Stimulated activated CD4-positive, alpha-beta T cell treated with anti-CD3 and anti-CD28 coated beads, TNF-alpha, amount 100 ng/mL, for 1 hour (primary cell): ENCODE measurements at places on chromosomes 3 and 15.

GRCh38 chr3:10867384-10867783, 51.4 kb downstream of the SLC6A11 start:
- no peak for DNase-seq

DNA sequence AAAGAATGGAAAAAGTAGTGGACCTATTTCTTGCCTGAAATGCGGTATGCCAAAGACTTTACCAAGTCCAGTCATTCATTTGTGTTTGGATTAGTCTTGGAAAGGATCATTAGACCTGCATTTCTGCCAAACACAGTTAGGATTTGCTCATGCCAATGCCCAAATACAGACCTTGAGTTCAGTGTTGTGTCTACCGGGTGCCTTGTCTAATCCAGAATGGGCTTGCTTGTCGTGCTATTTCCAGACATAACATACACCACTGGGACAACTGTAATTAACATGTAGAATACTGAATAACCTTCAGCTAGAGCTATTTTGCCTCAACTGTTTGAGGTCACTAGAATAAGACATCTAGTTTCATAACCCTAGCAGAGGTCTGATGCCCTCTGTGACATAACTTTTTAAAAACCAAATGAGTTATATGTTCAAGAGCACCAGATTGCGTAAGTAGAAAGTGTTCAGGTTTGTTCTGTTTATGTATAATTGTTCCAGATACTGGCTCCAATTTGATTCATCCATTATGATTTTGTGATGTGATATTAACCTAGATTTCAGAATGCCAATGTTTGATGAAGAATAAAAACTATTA, 145.3 kb upstream of the DPH6 start:
- DNase-seq, result no peak

GRCh38 chr3:66582721-66583423, 82.0 kb upstream of the LRIG1 start:
- DNase-seq, result peak; percentile 5

GRCh38 chr15:30043211-30043655, 39.5 kb upstream of the GOLGA8J start:
- DNase-seq, result no peak

DNA sequence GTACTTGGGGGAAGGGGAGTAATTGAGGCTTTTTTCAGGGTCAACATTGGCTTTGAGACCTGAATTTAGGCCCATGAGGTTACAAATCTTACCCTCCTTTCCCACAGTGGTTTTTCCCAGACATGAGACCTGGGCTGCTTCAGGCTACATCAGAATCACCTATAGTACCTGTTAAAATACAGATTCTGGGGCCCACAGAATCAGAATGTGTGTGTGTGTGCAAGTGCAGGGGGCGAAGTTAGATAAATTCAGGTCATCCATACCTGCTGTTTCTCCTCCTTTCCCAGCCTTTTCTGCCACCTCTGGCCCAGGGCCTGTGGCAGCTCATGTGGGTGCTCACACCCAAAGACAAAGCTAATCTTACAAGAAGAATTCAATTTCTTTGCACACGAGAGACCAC, 110.5 kb downstream of the RAB11A start:
- no peak for DNase-seq

DNA sequence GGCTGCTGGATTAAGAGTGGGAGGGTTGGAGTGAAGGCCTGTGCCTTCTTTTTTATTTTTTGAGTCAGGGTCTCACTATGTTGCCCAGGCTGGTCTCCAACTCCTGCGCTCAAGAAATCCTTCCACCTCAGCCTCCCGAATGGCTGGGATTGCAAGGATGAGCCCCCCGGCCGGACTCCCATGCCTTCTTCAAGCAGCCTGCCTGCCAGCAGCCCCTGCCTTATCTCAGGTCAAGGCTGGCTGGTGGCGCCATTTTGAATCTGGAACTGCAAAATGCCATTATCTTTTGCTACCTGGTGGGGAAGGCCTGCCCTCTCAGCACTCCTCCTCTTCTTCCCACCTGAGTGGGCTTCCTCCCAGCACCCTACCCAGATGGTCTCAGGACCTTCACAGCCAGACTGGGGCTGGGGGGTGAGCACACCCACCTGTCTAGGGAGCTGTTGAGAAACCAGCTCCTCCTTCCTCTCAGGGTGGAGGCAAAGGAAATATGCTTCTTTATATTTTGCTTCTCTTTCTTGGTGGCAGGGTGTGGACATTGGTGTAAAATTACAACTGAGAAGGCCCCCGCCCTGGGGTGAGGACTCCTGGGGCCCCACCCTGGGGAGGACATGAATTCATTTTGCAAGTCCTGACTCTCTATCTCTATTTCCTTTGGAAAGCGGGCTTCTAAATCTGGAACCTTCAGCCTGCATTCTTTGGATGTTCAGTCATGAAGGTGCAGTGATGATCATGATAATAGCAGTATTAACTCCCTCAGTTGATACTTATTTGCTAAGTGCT, 7.7 kb upstream of the FLNB start:
- DNase-seq, result no peak

GRCh38 chr3:118055381-118055780, 979.3 kb downstream of the IGSF11 start:
- DNase-seq, result no peak

DNA sequence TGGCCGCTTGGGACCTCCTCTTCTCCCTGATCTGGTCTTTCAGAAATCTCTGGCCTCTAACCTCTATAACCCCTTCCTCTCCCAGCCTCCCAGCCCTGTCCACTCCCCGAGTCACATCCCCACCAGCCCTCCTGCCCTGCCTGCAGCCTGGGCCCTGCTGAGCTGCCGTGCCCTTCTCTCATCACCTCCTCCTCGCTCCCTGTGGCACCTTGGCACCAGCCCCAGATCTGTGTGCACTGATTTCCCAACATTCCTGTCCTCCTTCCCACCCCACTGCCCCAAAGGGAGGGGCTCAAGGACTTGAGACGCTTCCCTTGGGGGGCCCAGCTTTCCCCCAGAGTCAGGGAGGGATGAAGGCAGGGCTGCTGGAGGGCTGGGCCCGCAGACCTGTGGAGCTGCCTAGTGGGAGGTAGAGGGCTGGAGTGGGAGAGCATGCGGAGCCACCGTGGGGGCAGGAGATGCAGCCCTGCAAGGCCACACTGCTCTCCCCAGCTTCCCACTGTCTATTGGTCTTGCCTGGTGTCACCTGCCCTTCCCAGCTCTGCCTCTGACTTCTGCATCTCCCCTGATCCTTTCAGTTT, 42.7 kb downstream of the EXOG start:
- no peak for DNase-seq

DNA sequence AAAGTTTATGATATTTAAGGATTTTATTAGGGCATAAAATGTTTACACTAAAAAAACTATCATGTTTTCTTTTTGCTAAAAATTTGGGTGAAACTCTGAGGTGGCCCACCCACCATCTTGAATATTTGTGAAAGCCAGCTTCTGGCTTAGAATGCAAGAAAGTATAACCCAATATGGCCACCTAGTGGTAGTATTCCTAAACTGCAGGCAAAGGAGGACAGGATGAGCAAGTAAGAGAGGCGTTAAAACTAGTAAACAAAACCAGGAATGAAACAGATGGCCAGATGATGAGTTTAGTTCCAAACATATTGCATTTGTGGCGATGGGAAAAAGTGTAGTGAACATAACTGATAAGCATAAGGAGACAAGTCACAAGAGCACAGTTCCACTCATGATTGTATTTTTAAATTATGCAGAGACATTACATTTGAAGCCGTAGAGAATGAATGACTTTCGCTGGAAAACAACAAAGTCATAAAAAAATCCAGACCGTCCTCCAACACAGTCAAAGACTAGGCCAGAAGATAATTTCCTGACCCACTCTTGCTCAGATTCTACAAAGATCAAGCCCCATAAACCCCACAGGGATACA, 103.3 kb upstream of the PRTG start:
- peak; percentile 2 for DNase-seq

- DNase-seq, result no peak
Observed at GRCh38 chr15:60643555-60643954, 164.6 kb upstream of the ICE2 start.

DNA sequence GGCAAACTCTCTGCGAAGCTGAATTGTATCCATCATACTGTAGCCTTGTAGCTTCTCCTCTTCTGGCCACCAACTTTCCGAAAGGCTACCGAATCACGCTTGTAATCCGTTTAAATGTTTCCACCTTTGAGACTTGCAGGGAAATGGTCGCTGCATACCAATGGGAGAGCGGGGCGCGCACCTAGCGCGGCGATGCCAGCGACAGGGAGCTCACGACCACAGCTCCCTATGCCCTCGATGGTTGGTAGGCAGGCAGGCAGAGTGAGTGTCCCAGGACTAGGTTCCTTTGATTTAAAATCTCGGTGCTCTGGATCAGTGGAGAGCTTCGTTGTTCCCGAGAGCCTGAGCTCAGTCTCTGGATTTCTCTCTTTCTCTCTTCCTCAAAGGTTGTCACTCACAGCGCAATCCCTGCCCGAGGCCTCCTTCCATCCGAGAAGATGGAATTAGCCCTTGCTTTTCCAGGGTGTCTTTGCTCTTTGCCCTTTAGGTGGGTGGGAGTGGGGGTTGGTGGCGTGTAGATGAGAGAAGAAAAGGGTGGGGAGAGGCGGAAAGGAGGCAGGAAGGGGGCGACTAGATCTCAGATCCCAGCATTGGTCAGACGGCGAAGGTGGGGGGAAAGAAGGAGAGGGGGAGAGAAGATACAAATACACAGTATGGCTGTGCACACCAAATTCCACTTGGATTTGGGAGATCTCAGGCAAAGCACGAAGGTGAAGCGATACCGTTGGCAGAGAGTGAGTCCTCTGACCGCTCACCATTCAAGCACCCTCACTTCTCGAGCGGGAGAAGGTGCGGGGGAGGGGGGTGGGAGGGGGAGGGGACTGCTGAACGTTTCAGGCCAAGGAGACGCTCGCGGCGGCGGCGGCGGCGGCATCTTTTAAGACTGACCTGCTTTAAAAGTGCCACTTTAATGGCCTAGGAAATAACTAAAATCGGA, at the start of gene SLITRK3:
Gene SLITRK3, minus strand, starts transcription at position 745 of the 937 bp plus-strand sequence. CDS start 5,554 bp downstream, outside the sequence.
- DNase-seq, result no peak

DNA sequence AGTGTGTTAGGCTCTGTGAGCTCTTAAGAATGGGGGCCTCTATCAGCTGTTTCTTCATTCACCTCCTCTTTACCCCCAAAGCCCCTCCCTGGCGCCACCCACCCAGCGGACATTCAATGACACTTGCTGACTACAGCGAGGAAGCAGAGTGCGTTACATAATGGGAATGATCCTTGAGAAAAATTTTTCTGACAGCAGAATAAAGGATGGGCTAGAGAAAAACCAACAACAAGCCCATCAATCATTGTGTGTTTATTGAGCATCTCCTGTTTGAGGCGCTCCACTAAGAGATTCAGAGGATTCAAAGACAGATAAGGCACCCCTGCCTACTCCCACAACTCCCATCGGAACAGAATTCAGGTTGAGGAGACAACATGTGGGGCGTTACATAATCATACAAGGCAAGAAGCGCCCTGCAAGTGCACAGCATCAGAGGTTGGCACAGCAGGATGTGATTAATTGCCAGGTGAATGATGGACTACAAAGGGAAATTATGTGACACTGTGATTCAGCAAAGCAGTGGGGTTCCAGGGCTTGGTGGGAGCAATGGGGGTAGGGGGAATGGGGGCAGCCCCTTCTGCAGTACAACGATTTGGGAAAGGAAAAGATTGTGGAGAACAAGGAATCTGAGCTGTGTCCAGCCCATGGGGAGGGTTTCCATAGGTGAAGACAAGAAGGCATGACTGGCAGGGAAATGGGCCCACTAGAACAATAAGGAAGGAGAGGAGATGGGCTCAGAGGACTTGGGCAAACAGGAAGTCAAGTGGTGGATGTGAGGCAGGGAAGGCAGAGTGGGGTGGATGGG, 141.3 kb upstream of the ATP2B2 start:
- DNase-seq, result no peak

- DNase-seq, result no peak
Observed at GRCh38 chr3:69848113-69848512, 108.8 kb downstream of the MITF start.

DNA sequence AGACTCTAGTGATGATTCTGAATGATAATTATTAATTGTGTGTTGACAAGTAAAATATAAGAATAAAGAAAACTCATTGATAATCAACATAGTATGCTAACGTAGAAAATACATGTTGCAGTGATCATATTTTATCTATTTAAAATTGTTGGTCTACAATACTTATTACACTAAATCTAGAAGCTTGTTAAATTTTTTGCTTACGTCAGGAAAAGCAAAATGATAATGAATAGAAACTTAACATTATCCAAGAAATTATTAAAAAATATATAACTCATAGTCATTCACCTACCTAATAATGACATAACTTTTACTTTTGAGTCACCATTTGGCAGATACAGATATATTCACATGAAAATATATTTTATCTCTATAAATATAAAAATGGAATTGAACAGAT, 984.1 kb downstream of the PLOD2 start:
- DNase-seq, result no peak

- DNase-seq, result no peak
Observed at GRCh38 chr15:49063402-49064280, 17.4 kb upstream of the SECISBP2L start.
